Cerebellum (tissue), 4 donors: ENCODE measurements at places on chromosomes 5 and 9.

DNA sequence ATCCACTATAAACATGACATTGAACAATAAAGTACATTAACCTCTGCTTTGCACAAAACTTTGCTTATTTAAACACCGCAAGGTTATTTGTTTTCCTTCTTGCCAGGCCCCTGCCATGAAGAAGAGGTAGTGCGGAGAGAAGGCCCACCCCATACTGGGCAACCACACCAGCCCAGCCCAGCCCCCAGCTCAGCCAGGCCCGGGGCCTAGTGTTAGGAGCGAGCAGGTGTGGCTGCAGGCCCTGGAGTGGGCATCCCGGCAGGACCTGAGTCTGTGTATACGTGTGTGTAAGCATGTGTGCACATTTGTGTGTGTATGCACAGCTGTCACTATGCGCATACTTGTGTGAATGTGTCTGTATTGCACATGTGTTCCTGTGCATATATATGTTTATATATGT is 90.4 kb upstream of the MVB12B start:
- no peak for DNase-seq

- no peak for DNase-seq
Observed at GRCh38 chr5:180631549-180632383, 17.6 kb downstream of the FLT4 start.

- DNase-seq = no peak
Observed at GRCh38 chr9:92631452-92632343, 38.2 kb downstream of the IPPK start.

DNA sequence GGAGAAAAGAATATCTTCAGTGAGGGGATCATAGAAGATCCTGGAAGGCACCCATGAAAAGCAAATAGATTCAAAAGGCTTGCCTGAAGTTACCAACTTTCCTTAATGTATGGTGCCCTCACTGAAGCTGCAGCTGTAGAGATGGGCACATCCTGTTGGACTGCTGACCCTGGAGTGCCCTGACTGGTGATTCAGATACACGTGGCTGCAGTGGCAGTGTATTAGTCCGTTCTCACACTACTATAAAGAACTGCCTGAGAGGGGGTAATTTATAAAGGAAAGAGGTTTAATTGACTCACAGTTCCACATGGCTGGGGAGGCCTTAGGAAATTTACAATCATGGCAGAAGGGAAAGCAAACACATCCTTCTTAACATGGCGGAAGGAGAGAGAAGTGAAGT is 80.3 kb downstream of the OSMR start:
- DNase-seq = no peak

- no peak for DNase-seq
Observed at GRCh38 chr9:133468374-133468773, 8.6 kb downstream of the CACFD1 start.

DNA sequence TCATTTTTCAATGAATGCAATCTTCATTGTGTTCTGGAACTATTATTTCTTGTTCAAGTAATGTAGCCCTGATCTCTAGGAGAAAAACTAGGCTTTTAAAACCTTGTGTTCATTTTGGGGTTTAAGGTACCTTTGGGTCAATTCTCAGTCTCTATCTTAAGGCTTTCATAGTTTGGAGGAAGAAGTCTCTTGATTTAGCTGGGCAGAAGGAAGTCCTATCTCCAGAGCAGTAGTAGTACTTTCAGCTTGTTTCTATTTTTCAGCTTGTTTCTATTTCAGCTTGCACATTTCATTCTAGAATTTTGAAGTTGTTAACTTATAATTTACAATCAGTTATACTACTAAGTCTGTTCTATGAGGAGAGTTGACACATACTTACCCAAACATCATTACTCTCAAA is 15.2 kb downstream of the CSNK1G3 start:
- DNase-seq = no peak

- DNase-seq = no peak
Observed at GRCh38 chr5:66628561-66628960, 32.4 kb downstream of the MAST4 start.

DNA sequence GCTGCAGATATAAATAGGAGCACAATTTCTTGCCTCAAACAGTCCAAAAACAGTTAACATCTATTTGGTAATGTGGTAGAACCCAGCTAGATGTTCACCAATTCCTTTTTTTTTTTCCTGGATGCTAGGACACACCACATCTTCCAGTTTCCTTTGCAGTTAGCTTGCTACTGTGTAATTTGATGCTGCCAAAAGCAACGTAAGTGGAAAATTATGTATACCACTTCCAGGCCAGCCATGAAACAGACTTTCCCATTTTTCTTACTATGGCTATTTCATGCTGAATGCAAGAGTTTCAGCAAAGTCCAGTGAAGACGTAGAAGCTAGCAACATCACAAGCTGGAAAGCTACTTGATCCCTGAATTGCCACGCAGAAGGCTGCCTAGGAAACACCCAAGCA is 667.2 kb downstream of the TLE1 start:
- no peak for DNase-seq

- DNase-seq = peak; percentile 30
Observed at GRCh38 chr9:125631391-125632085, 75.5 kb downstream of the MAPKAP1 start.

GRCh38 chr5:118557251-118557661 is 431.1 kb downstream of the DTWD2 start:
- no peak for DNase-seq

DNA sequence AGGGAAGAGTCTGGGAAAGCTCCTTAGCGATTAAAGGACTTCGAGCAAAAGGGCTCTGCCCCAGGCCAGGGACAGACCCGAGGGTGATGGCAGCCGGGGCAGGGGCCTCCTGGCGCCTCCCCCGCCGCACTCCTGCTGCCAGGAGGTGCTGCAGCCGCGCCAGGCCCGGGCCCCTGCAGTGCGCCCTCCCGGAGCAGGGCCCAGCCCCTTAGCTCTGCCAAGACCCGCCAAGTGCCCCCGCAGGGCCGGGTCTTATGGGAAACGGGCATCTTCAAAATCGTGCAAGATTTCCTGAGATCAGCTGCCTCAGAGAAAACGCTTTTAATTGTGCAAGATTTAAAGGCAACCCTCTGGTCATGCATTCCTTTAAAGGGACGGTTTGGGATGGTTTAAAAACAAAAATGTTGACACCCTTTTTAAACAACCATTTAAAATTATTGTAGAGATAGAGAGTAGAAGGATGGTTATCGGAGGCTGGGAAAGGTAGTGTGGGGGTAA is 52.4 kb downstream of the CDC14B start:
- DNase-seq = no peak

- no peak for DNase-seq
Observed at GRCh38 chr9:97366476-97366875, 45.4 kb upstream of the TDRD7 start.

- no peak for DNase-seq
Observed at GRCh38 chr9:92947268-92948037, at the start of gene FGD3. Gene FGD3, plus strand, starts transcription at chr9:92947523. Its CDS starts 28,734 bp downstream, at chr9:92976257.

DNA sequence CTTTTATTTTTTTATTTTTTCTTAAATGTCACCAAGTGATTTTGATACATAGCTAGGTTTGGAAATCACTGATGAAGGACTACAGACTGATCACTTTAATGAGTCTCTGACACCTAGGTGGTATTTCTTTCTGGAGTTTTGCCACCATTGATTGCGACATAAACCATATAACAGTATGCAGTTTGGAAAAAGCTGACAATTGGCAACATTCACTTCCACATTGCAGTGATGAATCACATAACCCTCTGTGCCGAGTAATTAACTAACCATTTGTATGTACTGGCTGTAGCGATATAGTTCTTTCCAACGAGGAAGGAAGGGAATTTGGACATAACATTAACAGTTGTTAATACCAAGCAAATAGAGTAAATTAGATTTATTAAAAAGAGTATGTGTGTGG is 222.9 kb upstream of the EFNA5 start:
- DNase-seq = no peak

- no peak for DNase-seq
Observed at GRCh38 chr9:85502815-85503655, 238.7 kb downstream of the AGTPBP1 start.

GRCh38 chr5:141182248-141182647 is at the start of gene PCDHB16:
Gene PCDHB16, plus strand, starts transcription at chr5:141182387. Its CDS starts 173 bp downstream, at chr5:141182560.
- DNase-seq = peak; percentile 31

GRCh38 chr5:83050723-83051340 is 26.4 kb downstream of the TMEM167A start:
- no peak for DNase-seq

DNA sequence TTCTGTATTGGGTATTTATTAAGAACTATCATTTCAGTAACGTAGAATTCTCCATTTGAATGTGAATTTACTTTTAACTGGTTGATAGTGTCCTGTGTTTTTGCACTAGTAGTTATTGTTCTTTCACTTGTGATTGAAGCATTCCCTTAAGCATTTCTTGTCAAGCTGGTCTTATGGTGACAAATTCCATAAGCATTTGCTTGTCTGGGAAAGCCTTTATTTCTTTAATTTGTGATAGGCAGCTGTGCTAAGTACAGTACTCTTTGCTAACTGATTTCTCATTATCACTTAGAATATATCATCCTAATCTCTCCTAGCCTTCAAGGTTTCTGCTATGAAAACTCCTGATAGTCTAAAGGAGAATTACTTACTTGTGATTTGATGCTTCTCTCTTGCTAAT is 21.3 kb upstream of the SPATA31E1 start:
- DNase-seq = no peak

- no peak for DNase-seq
Observed at GRCh38 chr9:134632329-134632728, 9.3 kb upstream of the COL5A1 start.
